ENCODE measurements at places on chromosomes 16 and 17. TPM values are rescaled to one million over a fixed set of nuclear protein-coding genes. Genes with fewer than 3 reads are reported as not detected.

CIBAR2 gene
- not detected for total RNA-seq

- H3K4me1 ChIP-seq, result no peaks in the 10 kb centered on the region
- no peak overlapping the region for H3K27ac ChIP-seq
- H3K27me3 ChIP-seq, result no peaks in the 10 kb centered on the region
- H3K4me3 ChIP-seq, result no peak overlapping the region
Observed at GRCh38 chr16:70496513-70496912, 26.8 kb downstream of the COG4 start.

KRT33A gene
- not detected for total RNA-seq

GRCh38 chr17:38875477-38876075, 5.7 kb downstream of the LASP1 start:
- no peak overlapping the region for H3K4me3 ChIP-seq
- no peak for DNase-seq
- H3K4me1 ChIP-seq, result peaks cover 7% of the 10 kb centered on the region
- no peaks in the 10 kb centered on the region for H3K27me3 ChIP-seq
- H3K27ac ChIP-seq, result peak overlapping the region; percentile 18
- H3K36me3 ChIP-seq, result peaks cover 37% of the 10 kb centered on the region

KRT14 gene
- 8.9 TPM for total RNA-seq

GRCh38 chr17:73777131-73777449, 132.8 kb upstream of the SDK2 start:
- no peaks in the 10 kb centered on the region for H3K27me3 ChIP-seq
- H3K4me1 ChIP-seq, result no peaks in the 10 kb centered on the region
- no peaks in the 10 kb centered on the region for H3K36me3 ChIP-seq
- H3K27ac ChIP-seq, result no peak overlapping the region

ANKRD11 gene
- 177 TPM for total RNA-seq

- no peaks in the 10 kb centered on the region for H3K27me3 ChIP-seq
- no peak overlapping the region for H3K27ac ChIP-seq
- no peaks in the 10 kb centered on the region for H3K4me1 ChIP-seq
Observed at GRCh38 chr17:16923904-16924695, 47.8 kb downstream of the TNFRSF13B start.

GRCh38 chr16:81548876-81549546, 104.4 kb downstream of the CMIP start:
- no peak overlapping the region for H3K27ac ChIP-seq
- H3K27me3 ChIP-seq, result no peaks in the 10 kb centered on the region
- H3K4me3 ChIP-seq, result no peak overlapping the region
- H3K36me3 ChIP-seq, result no peaks in the 10 kb centered on the region
- H3K4me1 ChIP-seq, result peaks cover 16% of the 10 kb centered on the region

- peaks cover 7% of the 10 kb centered on the region for H3K4me1 ChIP-seq
- H3K27me3 ChIP-seq, result no peaks in the 10 kb centered on the region
- H3K36me3 ChIP-seq, result no peaks in the 10 kb centered on the region
- no peak for DNase-seq
Observed at GRCh38 chr16:28924399-28924761, 658 bp downstream of the RABEP2 start.

C16orf96 gene
- not detected for total RNA-seq

KRT17 gene
- not detected for total RNA-seq

GRCh38 chr16:82832821-82833220, 206.1 kb downstream of the CDH13 start:
- no peaks in the 10 kb centered on the region for H3K36me3 ChIP-seq
- H3K4me3 ChIP-seq, result no peak overlapping the region
- H3K27ac ChIP-seq, result no peak overlapping the region
- no peaks in the 10 kb centered on the region for H3K4me1 ChIP-seq
- DNase-seq, result no peak

DNA sequence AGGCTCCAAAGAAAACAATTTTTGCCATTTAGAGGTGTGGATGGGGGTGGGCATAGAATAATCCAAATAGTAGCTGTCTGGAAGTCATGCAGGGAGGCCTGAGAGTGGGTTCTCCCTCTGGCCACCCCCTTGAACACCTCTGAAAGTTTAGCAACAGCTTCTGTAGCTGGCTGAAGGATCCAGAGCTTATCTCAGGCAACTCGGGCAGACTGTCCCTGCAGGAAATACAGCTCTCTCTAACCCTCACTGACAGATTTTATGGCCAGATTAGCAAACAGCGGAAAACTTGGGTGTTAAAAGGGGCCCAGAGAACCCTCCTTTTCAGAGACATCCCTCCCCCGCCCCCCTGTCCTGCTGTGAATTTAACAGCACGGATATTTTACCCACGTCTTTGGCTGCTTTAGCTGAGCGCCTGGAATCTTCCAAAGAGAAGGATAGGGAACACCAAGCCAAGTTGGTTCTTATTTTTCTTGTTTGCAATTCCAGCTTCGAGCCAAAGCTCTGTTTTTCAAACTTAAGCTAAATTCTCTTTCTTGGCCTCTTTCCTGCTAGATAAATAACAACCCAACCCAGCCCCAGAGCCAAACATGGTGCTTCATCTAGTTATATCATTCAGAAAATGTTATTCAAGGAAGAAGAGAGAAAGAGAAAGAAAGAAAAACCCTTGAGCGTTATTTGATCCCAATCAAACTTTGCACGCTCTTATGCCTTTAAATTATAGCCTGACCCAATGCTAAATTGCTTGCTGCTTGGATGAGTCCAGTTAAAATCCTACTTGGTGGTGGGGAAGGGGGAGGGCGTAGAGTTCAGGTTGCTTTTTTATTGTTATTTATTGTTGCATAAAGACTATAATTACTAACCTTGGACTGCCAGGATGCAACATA, 2.3 kb upstream of the HOXB2 start:
- H3K4me3 ChIP-seq, result peak overlapping the region; percentile 21
- peaks cover 3% of the 10 kb centered on the region for H3K36me3 ChIP-seq
- peak overlapping the region; percentile 65 for H3K27ac ChIP-seq
- no peaks in the 10 kb centered on the region for H3K4me1 ChIP-seq
- no peak for DNase-seq

DNA sequence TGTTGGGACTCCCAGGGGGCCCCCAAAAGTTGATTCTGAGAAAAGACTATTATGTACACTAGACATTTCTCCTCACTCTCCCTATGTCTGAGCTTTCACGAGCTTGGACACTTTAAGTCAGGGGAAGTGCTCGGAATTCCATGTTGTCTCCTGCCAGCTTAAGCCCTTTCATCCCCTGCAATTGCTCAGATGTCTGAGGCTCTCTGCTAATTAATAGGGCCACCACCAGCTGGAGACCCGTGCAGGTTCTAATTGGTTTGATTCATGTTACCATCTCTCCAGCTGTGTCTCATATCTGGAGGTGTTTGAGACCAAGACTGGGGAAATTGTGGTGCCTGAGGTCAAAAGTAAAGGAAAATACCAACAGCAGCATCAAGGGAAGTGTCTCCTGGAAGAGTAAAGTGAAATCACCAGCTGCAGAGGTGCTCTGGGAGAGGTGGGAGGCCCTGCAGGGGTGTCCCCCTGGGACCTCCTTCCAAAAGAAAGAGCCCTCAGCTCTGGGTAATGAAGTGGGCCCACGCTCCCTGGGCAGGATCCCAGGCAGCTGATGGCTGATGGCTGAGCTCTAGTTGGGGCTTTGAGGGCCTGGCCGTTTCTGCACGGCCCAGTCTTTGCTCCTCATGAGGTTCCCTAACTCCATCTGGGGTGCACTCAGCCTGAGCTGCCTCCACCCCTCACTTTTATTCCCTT, 5.8 kb upstream of the UTS2R start:
- DNase-seq, result no peak
- no peaks in the 10 kb centered on the region for H3K36me3 ChIP-seq
- no peak overlapping the region for H3K27ac ChIP-seq
- no peaks in the 10 kb centered on the region for H3K4me1 ChIP-seq
- no peak overlapping the region for H3K4me3 ChIP-seq

KRT26 gene
- total RNA-seq, result not detected

TLCD3B gene
- total RNA-seq, result not detected

DNA sequence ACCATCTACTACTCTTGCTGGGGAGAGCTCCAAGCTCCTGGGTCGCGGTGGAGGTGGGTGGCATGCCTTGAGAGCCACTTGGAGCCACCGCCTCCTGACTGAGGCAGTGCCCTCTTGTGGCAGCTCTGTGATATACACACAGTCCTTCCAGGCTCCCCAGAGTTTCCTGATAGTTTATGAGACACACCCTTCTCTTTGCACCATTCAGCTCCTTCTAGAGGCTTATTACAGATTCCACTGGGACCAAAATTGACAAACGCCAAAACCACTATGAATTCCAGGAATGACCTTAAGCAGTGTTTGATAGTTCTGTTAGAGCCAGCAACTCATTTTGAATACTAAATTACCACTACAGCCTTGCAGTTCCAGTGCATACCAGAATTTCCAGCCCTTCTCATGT, 170.1 kb upstream of the CDH13 start:
- DNase-seq, result peak; percentile 53
- H3K4me3 ChIP-seq, result no peak overlapping the region
- H3K4me1 ChIP-seq, result no peaks in the 10 kb centered on the region
- H3K36me3 ChIP-seq, result no peaks in the 10 kb centered on the region
- H3K27ac ChIP-seq, result no peak overlapping the region
- no peaks in the 10 kb centered on the region for H3K27me3 ChIP-seq

DNA sequence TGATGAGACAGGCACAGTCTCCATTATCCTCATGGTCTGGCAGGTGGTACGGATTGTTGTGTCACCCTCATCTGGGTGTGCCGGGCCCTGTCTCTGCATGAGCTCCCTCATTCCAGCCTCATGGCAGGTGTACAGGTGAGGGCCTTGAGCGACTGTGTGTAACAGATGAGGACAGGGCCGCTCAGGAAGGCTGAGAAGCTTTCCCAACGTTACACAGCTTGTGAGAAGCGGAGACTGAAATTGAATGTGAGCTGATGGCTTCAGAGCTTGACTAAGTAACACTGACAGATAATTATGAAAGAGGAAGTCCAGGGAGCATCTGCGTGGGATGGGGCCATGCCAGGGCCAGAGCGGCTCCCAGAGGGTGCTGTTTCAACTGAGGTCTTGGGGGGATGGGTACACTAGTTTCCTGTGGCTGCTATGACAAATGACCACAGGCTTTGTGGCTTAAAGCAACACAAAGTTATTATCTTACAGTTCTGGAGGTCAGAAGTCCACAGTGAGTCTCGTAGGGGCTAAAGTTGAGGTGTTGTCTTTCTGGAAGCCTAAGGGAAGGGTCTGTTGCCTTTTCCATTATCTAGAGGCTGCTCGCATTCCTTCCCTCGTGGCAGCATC, 36.7 kb downstream of the CMIP start:
- DNase-seq, result peak; percentile 91
- peak overlapping the region; percentile 86 for H3K27ac ChIP-seq

C17orf67 gene
- 1.7 TPM for total RNA-seq

Data from Peyer's patch (tissue), 4 donors.